ENCODE measurements at places on chromosomes 7 and 10.

DNA sequence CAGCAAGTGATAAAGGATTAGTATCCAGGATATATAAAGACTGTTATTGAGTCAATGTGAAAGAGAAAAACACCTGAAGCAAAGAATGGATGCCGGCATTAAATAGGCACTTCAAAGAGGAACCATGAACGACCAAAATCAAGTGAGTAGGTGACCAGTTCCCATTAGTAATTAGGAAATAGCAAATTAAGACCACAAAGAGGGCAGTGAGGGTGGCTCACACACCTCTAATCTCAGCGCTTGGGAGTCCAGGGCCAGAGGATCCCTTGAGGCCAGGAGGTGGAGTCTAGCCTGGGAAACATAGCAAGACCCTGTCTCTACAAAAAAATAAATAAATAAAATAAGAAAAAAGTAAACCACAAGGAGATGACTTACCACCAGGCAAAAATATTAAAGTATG lies 1.5 kb upstream of the ANTXRL start:
- no peak for DNase-seq

DNA sequence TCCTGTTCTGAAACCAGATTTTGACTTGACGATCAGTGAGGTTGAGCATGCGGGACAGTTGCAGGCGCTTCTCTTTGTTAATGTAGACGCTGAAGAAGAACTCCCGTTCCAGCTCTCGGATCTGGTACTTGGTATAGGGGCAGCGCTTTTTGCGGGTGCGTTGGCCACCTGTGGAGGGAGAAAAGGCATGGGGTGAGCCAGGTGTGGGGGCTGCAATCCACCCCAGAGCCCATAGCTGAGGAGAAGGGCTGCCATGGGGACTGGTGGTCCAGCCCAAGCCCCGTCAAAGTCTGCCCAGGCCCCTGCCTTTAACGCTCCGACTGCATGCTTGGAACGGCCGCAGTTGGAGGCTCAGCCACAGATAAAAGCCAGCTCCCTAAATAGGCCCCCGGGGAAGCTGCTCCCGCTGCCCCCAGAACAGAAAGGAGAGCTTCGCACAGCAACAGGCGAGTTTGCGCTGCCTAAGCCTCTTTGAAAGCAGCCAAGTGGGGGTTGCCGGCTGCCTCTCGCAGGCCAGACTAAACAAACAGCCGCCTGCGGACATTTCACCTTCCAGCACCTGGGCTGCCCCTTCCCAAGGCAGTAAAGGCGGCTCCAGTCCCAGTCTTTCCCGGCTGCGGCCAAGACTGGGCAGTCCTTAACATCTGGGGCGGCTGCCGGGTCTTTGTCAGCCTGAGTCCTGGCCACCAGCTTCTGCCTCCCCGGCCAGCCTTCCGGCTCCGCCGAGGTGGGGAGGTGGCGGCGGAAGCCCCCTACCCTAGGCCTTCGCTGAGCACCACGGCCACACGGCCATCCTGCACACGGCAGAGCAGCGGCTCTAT lies 2.0 kb downstream of the HOXA11 start:
- DNase-seq, result peak; percentile 27

- no peak for DNase-seq
Measured at GRCh38 chr7:21281193-21281592, 146.7 kb upstream of the SP4 start.

DNA sequence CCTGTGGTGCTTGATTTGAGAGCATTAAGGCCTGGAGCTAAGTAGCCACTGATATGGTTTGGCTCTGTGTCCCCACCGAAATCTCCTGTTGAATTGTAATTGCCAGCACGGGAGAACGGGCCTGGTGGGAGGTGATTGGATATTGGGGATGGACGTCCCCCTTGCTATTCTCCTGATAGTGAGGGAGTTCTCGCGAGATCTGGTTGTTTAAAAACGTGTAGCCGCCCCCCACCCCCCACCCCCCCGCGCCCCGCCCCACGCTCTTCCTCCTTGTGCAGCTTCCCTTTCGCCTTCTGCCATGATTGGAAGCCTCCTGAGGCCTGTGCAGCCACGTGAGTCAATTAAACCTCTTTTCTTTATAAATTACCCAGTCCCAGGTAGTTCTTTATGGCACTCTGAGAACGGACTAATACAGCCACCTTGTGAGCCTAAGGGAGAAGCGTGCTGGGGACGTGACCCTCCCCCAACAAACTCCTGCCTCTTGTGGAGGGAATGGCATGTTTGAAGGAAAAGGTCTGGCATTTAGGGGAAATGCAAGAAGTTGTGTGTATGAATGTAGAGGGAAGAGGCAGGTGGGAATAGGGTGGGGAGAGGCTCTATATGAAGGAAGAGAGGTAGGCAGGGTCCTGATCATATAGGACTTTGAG lies 118.0 kb upstream of the KMT2C start:
- no peak for DNase-seq

- DNase-seq, result no peak
Measured at GRCh38 chr7:123675181-123675473, 19.5 kb downstream of the LMOD2 start.

DNA sequence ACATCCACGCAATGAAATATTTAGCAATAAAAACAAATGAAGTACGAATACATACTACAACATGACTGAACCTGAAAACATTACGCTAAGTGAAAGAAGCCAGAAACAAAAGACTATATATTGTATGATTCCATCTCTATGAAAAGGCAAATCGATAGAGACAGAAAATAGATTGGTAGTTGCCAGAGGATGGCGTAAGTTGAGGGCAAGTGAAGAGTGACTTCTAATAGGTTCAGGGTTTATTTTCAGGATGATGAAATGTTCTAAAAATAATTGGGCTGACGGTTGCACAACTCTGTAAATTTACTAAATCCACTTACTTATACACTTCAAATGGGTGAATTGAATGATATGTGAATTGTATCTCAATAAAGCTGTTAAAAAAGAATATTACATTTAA lies 39.5 kb upstream of the TECTB start:
- no peak for DNase-seq

- no peak for DNase-seq
Measured at GRCh38 chr7:87474533-87475358, 734 bp downstream of the ABCB4 start.

- no peak for DNase-seq
Measured at GRCh38 chr7:128875523-128875948, 12.9 kb downstream of the ATP6V1F start.

- DNase-seq, result no peak
Measured at GRCh38 chr10:48926764-48927540, 12.7 kb downstream of the LRRC18 start.

- DNase-seq, result no peak
Measured at GRCh38 chr7:148669927-148670326, 28.8 kb upstream of the CUL1 start.

GRCh38 chr10:14454629-14455028 lies 123.9 kb upstream of the FRMD4A start:
- no peak for DNase-seq

DNA sequence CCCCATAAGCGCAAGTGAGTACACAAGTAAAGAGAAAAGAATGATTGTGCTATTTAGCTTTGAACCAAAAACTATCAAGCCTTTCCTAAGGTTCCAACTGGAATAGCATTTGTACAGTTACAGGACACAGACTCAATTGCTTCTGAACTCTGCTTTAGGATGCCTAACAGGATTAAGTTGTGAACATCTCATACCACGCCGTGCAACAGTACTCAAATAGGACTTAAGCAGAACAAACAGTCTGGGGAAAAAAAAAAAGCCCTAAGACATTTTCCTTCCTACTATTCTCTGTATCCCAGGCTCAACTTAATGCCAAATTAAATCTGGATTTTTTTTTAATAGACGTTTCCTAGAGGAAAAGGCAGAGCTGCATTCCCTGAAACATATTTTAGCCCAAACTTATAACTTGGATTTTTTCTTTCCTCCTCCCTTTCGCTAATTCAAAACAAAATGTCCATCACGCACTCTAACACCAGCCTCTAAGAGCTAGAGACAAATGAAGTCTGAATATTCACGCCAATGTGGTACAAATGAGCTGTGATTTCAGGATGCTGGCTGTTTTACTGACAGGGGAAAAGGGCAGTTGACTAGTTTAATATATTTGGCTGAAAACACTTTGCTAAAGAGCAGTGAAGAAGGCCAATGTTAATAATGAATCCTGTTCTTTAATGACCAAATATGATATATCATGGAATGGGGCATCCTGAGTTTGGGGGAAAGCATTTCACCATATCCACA lies 68.6 kb downstream of the CALD1 start:
- DNase-seq, result no peak

- no peak for DNase-seq
Measured at GRCh38 chr7:6290319-6290741, 17.9 kb upstream of the CYTH3 start.

- DNase-seq, result no peak
Measured at GRCh38 chr10:13820964-13821337, 234.2 kb downstream of the PRPF18 start.

DNA sequence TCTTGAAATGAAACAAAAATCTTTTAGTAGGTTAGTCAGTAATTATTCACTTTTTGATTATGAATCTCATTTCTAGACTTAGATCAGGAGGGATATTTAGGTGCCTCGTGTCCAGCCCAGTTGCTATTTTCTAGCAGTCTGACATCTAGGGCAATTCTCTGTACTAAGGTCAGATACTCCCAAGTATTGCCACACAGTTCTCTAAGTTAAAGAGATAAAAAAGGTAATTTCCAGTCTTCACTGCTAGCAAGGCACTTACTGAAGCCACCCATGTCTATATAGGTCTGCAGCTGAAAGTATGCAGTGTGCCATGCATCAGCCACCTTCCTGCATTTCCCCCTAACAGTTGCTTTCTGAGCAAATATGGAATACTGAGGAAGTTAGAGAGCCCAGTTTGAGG lies 83.4 kb downstream of the PON1 start:
- no peak for DNase-seq
